ENCODE measurements at places on chromosomes 1 and 21.

DNA sequence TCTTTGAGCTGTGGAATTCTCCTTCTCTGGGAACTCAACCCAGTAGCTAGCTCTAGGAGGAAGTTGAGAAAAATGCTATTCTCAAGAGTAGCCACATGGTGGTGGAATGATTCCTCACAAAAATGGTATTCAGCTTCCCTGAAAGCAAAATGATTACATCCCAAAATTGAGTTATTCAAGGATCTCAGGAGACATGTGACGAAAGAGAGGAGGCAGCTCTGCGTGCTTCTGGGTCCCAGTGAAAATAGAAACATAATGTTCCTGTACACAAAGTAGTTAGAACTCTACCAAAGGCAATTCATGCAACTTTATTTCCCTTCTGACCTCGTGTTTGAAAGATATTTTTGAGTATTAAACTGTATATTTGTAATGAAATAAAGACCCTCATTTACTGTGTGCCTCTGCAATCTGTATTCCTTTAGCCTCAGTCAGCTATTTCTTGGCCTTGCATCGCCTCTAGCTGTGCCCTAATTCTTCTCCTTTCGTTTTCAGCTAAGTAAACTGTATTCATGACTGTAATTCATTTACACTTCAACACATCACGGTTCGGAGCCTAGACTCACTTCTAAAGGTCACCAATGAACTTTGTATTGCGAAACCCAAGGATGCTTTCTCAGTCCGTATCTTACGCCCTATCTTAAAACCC is 167.3 kb downstream of the FASLG start:
- DNase-seq, result peak; percentile 24

- DNase-seq, result no peak
These were observed 315.9 kb downstream of the CAMTA1 start for GRCh38 chr1:7101187-7101586.

DNA sequence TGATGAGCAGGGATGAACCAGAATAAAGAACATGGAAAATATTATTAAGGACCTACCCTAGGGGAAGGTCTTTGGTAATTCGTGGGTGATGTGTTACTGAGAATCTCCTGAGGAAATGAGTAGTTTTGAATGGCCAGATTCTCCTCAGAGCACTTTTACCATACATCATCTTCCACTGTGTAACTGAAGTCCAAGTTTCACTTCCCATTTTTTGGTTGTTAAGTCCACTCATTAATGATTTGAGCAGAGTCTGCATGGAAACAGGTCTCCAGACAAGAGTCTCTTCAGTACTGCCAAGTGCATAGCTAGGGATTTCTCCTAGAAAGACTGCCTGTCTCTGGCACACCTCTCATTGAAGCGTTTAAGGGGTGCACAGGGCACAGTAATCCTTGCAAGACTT is 48.7 kb upstream of the PCP4 start:
- DNase-seq, result no peak

DNA sequence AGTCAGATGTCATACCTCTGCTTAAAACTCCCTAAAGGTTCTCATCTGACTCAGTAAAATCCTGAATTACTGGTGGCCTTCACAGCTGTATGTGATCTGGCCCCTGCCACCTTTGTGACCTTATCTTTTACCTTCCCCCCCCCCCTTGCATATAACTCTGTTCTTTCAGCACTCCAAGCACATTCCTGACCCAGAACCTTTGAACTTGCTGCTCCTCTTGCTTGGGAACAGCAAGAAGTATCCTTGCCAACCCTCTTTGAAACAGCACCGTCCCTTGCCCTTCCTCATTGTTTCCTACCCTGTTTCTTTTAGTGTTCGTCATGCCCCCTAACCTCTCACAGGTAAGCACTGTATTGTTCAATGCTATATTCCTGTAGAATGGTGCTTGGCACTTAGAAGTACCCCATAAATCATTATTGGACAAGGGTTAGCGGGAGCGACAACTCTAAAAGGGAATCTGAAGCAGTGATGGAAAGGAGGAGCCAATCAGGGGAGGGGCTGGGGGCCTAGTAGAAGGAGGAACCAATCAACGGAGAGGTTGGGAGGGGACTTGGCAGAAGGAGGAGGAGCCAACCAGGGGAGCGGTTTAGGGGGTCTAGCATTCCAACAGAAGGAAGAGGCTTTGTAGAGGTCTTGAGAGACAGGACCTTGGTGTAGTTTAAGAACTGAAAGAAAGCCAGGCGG is 13.9 kb downstream of the CACHD1 start:
- no peak for DNase-seq

DNA sequence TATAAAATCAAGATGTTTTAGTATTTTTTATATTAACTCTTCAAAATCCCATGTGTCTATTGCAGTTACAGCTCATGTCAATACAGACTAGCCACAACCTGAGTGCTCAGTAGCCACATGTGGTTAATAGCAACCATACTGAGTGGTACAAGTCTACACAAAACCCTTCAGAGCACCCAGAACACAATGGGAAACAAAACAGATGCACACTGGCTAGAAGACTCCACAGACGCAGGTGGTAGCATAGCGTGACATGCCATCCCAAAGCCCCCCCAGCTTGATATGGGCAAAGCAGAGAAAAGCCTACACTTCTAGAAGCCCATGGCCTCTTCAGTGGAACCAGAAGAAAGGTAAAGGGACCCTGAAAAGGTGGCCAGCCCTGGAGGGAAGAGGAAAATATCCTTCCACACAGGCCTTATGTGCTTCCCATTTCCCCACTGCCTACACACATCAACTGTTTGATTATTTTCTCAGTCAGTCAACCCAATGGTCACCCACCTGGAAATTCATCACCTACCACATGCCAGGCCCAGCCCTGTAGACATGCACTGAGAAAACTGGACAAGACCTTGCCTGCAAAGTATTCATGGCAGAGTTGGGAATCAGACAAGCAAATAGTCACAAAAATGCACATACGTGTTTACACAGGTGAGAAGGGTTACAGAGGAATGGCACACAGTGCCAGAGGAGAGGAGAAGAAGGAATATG is 175.0 kb downstream of the VAV3 start:
- DNase-seq, result no peak

DNA sequence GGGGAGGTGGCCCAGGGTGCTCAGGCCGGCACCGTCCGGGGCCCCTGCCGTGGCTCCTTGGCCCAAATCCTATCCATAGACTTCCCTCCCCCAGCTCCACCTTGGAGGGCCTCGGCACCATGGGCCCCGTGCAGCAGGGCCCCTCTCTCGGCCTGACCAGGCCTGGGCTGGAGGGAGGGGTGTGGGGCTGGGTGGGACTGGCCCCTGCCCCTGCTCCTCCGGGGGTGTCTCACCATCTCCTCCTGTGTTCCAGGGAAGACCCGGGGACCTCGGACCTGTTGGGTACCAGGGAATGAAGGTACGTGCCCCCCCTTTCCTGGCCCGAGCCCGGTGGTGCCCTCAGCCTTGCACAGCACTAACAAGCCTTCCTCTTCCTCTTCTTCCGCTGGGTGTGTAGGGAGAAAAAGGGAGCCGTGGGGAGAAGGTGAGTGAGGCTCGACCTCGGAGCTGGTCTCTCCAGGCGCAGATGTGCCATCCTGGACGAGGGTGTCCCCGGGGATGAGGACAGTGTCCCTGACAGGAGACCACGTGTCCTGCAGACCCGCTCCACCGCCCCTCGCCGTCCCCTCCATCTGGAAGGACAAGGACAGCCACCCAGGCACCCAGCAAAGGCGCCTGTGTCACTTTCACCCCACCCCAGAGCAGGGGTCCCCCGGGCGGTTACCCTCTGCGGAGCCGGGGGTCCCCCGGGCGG is 7.9 kb downstream of the COL6A1 start:
- no peak for DNase-seq

DNA sequence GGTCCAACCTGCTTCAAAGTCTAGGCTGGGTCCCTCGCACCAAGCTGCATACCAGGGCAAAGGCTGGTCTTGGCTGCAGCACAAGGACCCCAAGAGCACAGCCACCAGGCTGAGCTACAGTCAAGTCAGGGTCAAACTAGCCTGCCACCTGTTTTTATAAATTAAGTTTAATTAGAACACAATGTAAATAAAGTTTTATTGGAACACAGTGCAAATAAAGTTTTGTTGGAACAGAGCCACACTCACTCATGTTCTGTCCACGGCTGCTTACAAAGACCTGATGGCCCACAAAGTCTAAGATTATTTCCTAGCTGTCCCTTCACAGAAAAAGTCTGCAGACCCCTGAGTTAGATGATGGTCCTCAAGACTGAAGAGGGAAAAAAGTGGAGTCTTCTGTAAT is 66.2 kb downstream of the MRPL37 start:
- no peak for DNase-seq

GRCh38 chr1:228783418-228784040 is 48.2 kb downstream of the RHOU start:
- DNase-seq, result no peak

- no peak for DNase-seq
These were observed 39.0 kb downstream of the GDAP2 start for GRCh38 chr1:117890452-117890851.

DNA sequence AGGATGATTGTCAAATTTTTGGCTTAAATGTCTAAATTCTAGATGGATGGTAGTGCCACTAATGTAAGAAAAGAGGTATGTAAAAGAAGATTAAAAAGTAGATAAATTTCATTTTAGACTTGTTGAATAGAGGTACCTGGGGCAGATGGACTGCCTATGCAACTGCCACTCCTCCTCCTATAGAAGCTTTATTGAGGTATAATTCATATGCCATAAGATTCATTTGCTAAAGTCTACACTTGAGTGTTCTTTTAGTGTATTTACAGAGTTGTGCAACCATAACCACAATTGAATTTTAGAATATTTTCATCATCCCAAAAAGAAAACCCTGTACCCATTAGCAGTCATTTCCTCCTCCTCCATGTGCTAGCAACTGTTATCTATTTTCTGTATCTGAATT is 70.6 kb downstream of the FNBP1L start:
- no peak for DNase-seq

DNA sequence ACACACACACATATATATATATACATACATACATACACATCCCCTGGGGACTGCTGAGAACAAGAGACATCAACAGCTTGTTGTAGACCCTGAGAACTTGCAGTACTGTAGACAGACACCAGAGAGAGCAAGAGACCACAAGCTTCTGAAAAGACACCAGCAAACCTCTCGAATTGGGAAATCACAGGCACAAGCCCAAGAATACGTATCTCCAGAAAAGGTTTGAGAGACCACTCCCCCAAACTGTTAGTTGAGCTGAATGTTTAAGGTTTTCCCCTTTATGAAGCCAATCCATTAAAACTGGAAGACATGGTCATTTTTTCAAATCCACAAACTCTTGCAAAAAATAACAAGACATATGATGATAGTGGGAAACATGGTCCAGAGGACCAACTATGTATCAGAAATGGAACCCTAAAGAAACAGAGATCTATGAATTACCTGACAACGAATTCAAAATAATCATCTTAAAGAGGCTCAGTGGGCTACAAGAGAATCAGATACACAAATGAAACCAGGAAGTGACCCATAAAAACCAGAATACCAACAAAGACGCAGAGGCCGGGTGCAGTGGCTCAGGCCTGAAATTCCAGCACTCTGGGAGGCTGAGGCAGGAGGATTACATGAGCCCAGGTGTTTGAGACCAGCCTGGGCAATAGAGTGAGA is 45.1 kb downstream of the SLC2A1 start:
- peak; percentile 82 for DNase-seq

DNA sequence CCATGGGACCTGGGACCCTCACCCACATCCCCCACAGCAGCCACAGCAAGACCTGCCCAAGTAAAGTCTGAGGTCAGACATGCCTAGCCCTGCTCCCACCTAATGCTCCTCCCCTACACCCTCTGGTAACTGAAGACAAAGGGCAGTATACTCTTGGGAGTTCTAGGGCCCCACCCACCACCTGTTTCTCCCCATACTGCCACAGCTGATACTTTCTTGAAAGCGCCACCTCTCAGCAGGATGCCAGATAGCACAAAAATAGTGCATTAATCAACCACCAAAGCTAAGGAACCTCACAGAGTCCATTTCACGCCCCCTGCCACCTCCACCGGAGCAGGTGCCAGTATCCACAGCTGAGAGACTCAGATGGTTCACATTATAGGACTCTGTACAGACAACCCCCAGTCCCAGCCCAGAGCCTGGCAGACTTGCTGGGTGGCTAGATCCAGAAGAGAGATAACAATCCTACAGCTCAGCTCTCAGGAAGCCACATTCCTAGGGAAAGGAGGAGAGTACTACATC is 238.1 kb downstream of the LRRC40 start:
- no peak for DNase-seq

DNA sequence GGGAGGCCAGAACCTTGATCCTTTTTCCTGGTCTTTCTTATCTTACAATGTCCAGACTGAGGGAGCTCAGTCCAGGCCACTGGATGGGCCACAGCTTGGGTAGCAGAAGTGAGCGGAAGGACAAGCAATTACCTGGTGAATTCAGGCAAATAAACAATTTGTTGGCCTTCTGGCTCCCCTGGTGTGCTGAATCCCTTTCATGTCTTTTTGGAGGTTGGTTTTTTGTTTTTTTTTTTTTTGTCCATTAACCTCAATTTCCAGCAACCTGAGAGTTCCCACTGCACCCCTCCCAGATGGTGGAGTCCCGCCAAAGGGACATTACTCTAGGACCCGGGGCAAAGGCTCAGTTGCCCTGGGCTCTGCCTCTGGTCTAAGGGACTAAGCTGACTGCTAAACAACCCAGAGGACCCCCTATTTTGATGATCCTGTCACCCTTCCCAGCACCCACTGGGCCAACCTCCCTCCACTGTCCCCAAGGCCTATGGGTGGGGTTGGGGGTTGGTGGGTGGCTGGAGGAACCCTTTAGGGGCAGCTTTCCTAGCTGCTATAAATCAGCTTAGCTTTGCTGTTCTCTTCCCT is 85.5 kb downstream of the KCND3 start:
- DNase-seq, result no peak
